ENCODE measurements at places on chromosomes 12 and 14. TPM values are rescaled to one million over a fixed set of nuclear protein-coding genes. Genes with fewer than 3 reads are reported as not detected.

DNA sequence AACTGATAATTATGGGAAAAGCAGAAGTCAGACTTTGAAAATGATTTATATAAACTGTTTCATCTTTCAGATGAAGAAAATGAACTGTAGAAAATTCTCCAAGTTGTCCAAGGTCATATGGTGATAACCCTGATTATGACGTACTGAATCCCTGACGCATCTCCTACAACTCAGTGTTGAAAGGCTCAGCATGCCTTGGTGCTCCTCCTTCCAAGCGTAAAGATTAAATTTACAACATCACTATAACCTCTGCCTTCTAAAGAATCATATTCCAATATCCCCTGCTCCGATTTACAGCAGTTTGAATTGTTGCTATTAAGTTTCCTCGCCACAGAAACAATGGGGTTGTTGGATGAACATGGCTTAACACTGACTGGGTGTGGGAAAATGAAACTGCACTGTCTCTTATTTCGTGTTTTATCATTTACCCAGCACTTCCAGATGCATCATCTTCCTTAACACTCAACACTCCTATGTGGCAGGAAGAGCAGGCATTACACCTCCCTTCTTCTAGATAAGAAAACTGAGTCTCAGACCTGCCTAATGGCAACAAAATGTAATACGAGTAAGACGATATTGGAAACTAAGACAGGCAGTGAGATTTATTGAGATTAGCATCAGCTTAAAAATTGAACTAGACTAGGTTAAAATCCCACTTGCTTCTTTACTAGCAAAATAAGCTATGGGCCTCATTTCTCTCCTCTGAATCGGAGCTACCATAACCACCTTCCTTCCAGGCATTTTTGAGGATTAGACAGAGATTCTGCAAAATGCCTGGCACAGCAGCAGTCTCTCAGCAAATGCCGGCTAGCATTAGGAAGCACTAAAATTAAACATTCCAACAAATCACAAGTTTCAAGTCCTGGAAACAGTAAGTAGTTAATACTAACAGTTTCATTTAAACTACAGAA is 74.2 kb downstream of the PPM1H start:
- no peak for DNase-seq

The PLBD1 gene
- 0.30 TPM for total RNA-seq

DNA sequence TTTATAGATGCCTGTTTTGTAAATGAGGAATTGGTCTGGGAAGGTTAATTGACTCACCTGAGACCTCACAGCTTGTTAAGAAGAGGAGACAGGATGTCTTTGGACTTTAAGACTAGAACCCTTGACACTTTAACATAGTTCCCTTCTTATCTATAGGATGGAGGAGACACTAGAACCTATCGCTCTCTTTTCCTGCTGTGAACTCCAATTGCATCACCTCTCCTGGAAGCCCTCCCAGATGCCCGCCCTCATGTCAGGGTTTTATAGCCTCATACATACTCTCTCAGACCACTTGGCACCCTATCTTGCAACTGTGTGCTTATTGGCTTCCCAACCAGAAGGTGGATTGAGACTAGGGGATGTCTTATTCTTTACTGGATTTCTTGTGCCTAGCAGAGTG is 2.5 kb upstream of the CTDSP2 start:
- no peak for DNase-seq

DNA sequence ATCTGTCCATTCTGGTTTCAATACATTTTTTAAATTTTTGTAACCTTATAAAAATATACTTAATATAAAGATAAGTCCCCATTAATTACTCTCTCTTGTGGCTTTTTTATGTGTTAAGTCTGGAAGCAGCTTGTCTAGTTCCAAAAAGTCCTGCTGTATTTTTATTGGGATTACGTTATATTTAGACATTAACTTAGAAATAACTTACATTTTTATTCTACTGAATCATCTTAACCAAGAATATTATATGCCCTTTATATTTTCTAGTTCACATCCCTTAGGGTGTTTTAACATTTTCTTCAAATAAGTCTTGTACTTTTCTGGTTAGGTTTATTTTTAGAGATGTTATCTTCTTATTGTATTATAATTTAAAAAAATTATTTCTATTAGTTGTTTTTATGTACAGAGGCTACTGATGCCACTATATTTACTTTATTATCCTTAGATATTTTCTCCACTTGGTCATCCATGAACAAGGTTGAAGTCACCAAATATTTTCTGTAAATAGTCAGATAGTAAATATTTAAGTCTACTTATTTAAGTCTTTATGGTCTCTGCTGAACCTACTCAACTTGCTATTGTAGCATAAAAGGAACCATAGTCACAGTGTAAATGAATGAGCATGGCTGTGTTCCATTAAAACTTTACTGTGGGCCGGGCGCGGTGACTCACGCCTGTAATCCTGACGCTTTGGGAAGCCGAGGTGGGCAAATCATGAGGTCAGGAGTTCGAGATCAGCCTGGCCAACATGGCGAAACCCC is 132.4 kb upstream of the NEDD1 start:
- DNase-seq = no peak

- DNase-seq = no peak
Measured at GRCh38 chr14:26410189-26410685, 187.6 kb downstream of the NOVA1 start.

The APOF gene
- 0.17 TPM for total RNA-seq

DNA sequence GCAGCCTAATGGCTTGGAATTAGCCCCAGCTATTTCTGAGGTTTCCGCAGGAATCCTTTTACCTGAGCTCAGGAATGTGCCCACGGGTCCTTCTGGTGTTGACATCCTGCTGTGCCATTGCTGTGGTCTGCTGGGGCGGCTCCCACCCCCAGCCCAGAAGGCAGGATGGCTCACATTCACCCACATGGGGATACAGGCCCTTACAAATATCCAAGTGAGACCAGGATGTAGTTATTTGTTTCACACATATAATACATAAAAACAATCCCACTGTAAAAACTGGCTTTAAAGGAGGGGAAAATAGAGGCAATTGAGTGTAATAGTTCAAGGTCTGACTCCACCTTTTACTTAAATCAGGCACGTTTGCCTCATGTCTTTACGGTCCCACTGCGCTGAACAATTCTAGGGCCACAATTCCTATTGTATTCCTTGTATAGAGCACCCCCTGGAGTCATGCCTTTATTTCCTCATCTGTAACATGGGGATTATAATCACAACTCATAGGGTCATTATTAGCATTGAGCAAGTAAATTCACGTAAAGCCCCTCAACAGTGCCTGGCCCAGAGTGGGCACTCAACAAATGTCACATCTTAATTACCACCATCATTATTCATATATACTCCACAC is 57.2 kb upstream of the FICD start:
- no peak for DNase-seq

The ANO4 gene
- total RNA-seq = 1.7 TPM

GRCh38 chr12:115885040-115885690 is 392.3 kb downstream of the MED13L start:
- DNase-seq = no peak

DNA sequence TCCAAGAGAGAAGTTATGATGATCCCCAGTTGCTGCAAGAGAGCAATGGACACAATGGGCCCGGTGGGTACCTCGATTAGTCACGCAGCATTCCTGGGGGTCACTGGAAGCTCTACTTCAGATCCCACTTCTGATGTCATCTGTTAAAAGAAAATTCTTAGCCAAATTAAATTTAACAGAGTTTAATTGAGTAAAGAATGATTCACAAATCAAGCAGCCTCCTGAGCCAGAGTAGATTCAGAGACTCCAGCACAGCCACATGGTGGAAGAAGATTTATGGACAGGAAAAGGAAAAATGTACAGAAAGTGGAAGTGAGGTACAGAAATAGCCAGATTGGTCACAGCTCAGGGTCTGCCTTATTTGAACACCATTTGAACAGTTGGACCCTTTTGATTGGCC is 107.5 kb downstream of the SPTSSA start:
- DNase-seq = no peak

- DNase-seq = no peak
Measured at GRCh38 chr14:93628048-93628447, 160.2 kb downstream of the PRIMA1 start.

DNA sequence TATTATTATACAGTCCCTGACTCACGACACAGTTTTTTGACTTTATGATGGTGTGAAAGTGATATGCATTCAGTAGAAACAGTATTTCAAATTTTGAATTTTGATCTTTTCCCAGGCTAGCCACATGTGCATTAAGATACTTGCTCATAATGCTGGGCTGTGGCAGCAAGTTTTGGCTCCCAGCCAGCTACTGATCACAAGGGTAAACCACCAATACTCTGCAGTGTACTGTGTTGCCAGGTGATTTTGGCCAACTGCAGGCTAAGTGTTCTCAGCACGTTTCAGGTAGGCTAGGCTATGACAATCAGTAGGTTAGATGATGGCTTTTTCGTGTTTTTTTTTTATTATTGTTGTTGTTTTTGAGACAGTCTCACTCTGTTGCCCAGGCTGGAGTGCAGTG is 69.4 kb upstream of the ACTN1 start:
- DNase-seq = no peak

DNA sequence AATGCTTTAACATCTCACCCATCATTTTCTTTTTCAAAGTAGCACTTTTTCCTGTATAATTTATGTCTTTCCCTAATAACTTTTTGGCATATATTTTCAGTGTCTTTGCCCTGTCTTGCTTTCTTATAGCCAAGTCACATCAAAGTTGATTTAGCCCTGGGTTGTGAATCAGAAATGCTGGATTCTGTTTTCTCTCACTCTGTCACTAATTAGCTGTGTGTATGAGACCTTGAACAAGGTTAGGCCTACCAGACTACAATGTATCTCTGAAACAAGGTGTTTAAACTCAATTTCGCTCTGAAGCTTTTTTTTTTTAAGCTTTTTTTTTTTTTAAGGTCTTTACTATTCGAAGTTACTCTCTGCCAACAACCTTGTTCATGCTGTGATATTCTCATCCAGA is 25.7 kb downstream of the CNOT2 start:
- no peak for DNase-seq

- no peak for DNase-seq
Measured at GRCh38 chr14:89121968-89122620, 294.9 kb downstream of the FOXN3 start.

The NELL2 gene
- 1.1 TPM for total RNA-seq

The TAS2R20 gene
- 0.76 TPM for total RNA-seq

GRCh38 chr12:115072712-115073111 is 388.7 kb upstream of the TBX3 start:
- no peak for DNase-seq

- no peak for DNase-seq
Measured at GRCh38 chr12:48109424-48109823, 3.5 kb upstream of the SENP1 start.

The NAA30 gene
- total RNA-seq = 14.0 TPM

DNA sequence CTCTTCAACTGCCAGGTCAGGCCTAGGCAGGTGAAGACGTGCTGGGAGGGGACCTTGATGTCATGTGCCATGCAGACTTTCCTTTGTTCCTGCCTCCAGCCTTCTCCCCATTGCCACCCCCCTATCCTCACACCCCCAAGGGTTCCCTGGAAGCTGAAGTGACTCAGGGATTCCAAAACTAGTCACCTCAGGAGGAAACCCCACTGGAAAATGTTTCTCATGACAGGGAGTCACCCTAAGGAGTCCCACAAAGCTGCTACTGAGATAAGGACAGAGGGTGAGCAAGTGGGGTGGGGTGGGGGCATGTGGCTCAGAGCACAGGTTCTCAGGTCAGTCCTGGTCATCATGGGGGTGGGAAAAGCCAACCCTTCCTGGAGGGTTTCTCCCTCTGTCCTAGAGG is 2.4 kb upstream of the IL25 start:
- DNase-seq = no peak

GRCh38 chr14:104681689-104682074 is 7.7 kb upstream of the INF2 start:
- no peak for DNase-seq

DNA sequence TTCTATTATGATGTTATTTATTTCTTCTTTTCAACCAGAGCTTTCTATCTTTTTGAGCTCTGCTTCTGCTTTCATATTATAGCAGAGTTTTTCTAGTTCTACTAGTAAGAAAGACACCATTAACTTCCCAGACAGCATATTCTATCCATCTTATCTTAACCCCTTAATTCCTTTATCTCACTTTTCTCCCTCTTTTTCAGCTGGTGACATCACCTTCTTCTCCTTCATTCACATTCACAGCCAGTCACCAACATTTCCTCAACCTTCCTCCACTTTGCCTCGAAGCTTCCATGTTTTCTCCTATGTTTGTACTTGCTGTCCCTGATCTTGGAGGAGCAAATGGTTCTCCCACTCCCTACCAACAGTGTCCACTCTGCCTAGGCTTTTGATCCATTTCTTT is 3.5 kb upstream of the CSRP2 start:
- no peak for DNase-seq
